ENCODE measurements at places on chromosomes 3 and 15.

DNA sequence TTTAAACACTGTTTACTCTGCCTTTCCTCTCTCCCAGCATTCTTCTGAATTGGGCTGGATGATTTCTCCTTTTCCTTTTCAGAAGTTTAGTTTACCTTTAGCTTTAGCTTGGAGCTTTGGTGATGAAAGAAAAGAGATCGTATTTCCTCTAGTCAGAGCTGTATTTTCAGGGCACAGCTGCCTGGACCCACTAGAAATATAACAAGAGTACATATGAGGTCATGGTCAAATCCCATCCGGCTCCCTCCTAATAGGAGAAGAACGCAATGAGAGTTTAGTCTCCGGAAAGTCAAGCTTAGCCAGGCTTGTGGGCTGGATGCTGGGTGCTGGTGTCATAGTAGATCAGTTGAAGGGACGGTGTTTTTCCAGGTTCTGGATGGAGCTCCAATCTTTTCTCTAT, 177.1 kb upstream of the PFN2 start:
- DNase-seq: no peak

GRCh38 chr3:65354880-65355279, 667.1 kb upstream of the ADAMTS9 start:
- no peak for DNase-seq

GRCh38 chr3:59121346-59122144, 71.7 kb upstream of the CFAP20DC start:
- no peak for DNase-seq

GRCh38 chr3:10534066-10534465, 28.7 kb upstream of the ATP2B2 start:
- no peak for DNase-seq

- no peak for DNase-seq
Measured at GRCh38 chr3:168497183-168497582, 401.5 kb upstream of the GOLIM4 start.
